ENCODE measurements at places on chromosomes 7 and 10. TPM values are rescaled to one million over a fixed set of nuclear protein-coding genes. Genes with fewer than 3 reads are reported as not detected.

- H3K4me1 ChIP-seq = no peaks in the 10 kb centered on the region
- DNase-seq = no peak
- no peaks in the 10 kb centered on the region for H3K27me3 ChIP-seq
- H3K4me3 ChIP-seq = no peak overlapping the region
- H3K27ac ChIP-seq = no peak overlapping the region
- H3K36me3 ChIP-seq = no peaks in the 10 kb centered on the region
Observed at GRCh38 chr7:120431016-120431415, 158.0 kb downstream of the KCND2 start.

- DNase-seq = no peak
- no peaks in the 10 kb centered on the region for H3K36me3 ChIP-seq
- H3K4me1 ChIP-seq = no peaks in the 10 kb centered on the region
- no peak overlapping the region for H3K4me3 ChIP-seq
- no peaks in the 10 kb centered on the region for H3K27me3 ChIP-seq
Observed at GRCh38 chr10:53140506-53140905, 367.9 kb upstream of the MBL2 start.

GRCh38 chr10:62058476-62058875, 157.0 kb downstream of the ARID5B start:
- H3K4me3 ChIP-seq = no peak overlapping the region
- no peak for DNase-seq
- no peaks in the 10 kb centered on the region for H3K4me1 ChIP-seq
- no peak overlapping the region for H3K27ac ChIP-seq
- H3K27me3 ChIP-seq = no peaks in the 10 kb centered on the region
- no peaks in the 10 kb centered on the region for H3K36me3 ChIP-seq

GIMAP2 gene
- 5.3 TPM for total RNA-seq

DNA sequence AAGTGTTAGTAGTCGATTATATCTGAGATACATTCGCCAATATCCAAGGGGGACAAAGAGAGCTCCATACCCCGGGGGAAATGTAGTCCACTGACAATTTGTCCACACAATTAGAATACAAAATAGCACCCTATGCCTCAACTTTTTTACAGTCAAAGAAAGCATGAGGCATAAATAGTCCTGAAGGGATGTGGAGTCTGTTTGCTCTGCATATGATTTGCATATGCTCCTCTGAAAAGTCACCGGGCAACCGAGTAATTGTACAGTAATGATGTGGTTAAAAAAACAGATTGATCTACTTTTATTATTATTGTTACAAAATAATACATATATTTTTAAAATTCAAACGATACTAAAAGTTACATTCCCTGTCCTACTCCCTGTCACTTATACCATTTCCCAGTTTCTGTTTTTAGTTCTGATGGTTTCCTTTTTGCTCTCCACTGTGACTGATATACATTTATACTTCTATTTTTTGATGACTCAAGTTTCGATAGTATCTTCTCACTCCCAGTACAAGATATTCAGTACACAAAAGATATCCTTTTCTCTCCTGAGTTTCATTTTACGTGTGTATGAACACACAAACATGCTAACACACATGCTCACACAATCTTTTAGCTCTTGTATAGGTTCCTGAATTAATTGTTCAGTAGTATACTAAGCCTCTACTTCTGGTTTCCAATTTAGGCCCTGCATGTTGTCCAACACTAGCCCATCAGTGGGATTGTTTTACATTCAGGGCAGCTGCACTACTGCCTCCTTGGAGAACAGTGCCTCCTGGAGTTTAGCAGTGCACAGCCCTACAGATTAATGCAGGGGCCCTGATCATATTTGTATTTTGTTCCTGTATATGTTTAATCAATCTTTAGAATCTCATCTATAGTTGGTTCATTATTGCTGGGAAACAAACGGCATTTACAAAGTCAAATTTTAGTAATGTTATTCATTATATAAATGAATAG, 130.9 kb downstream of the TES start:
- H3K27ac ChIP-seq = no peak overlapping the region
- no peak for DNase-seq
- peaks cover 20% of the 10 kb centered on the region for H3K4me1 ChIP-seq
- no peak overlapping the region for H3K4me3 ChIP-seq
- H3K36me3 ChIP-seq = no peaks in the 10 kb centered on the region
